GM23248 (cell line): ENCODE measurements at places on chromosomes 2 and 18. TPM values are rescaled to one million over a fixed set of nuclear protein-coding genes. Genes with fewer than 3 reads are reported as not detected.

- no peaks in the 10 kb centered on the region for H3K4me1 ChIP-seq
- no peak overlapping the region for H3K27ac ChIP-seq
- no peaks in the 10 kb centered on the region for H3K36me3 ChIP-seq
- H3K27me3 ChIP-seq: peaks cover 19% of the 10 kb centered on the region; the same call in 1 of the 2 replicates
- DNase-seq: peak; percentile 62
- H3K4me3 ChIP-seq: no peak overlapping the region
Observed at GRCh38 chr2:70570041-70570661, 16.5 kb upstream of the TGFA start.

The GKN2 gene
- not detected in 2 replicates for total RNA-seq

The UCN gene
- total RNA-seq: not detected in 2 replicates

The UGT1A5 gene
- total RNA-seq: not detected in 2 replicates

DNA sequence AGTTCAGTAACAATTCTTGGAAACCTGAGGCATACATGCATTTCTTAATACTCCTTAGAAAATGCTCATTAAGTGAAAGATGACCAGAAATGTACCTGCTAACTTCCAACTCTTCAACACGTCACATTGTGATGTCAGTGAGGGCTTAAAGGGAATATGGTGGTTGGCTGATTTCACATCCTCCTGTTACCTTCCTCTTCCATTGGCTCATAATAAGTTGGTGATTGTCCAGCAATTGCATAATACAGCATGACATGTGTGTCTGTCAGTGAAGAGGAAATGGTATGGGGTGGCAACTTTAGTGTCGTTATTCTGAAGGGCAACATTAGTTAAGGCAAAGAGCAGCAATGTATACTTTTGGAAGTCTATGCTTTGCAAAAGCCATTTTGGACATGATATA lies 26.0 kb downstream of the PLEK start:
- DNase-seq: no peak
- no peak overlapping the region for H3K27ac ChIP-seq
- H3K4me3 ChIP-seq: no peak overlapping the region
- H3K27me3 ChIP-seq: peaks cover 5% of the 10 kb centered on the region
- no peaks in the 10 kb centered on the region for H3K36me3 ChIP-seq

- DNase-seq: no peak
- no peaks in the 10 kb centered on the region for H3K4me1 ChIP-seq
- H3K27ac ChIP-seq: no peak overlapping the region
- no peak overlapping the region for H3K4me3 ChIP-seq
Observed at GRCh38 chr2:88885275-88885674, 193.8 kb downstream of the RPIA start.

DNA sequence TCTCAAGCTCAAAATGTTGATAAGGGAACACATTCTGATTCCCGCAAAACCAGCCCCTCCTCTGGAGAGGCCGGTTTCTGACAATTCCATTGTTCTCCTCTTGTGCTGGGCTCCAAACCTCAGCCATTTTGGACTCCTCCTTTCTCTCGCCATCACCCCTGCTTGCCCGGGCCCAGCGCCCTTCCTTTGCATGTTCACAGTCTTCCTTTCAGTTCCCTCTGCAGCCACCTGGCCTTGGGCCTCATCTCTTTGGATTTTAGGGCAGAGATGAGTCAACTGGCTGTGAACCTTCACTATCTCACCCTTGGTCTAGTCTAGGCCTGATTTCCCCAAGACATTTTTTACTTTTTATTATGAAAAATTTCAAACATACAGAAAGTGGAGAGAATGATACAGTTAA lies 155.9 kb upstream of the MAP3K20 start:
- H3K27ac ChIP-seq: no peak overlapping the region
- H3K4me1 ChIP-seq: no peaks in the 10 kb centered on the region
- no peak for DNase-seq
- H3K27me3 ChIP-seq: no peaks in the 10 kb centered on the region
- H3K4me3 ChIP-seq: no peak overlapping the region
- H3K36me3 ChIP-seq: no peaks in the 10 kb centered on the region

The SF3B6 gene
- 101 and 129 TPM in 2 replicates for total RNA-seq

The AGPS gene
- 32.6 and 36.7 TPM in 2 replicates for total RNA-seq

GRCh38 chr2:96340493-96341414 lies 5.2 kb downstream of the NCAPH start:
- no peaks in the 10 kb centered on the region for H3K36me3 ChIP-seq
- DNase-seq: peak; percentile 27
- no peaks in the 10 kb centered on the region for H3K4me1 ChIP-seq

The PDE1A gene
- 1.9 and 16.3 TPM in 2 replicates for total RNA-seq

DNA sequence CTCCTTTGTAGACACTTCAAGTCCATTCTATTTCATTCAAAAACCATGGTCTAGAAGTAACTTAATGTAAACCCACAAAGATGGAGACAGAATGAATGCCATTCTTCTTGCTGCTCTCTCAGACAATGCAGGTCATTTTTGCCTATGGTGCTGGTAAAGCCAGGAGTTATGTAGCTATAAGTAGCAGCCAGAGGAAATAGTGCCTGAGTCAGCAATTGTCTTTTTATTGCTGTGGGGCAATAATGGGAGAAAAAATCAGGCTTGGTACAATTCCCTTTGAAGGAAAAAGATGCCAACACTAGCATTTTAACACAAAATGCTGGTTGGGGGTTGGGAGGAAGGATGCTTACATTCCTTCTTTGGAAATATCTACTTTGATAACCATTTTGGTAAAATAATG lies 43.5 kb downstream of the SCN1A start:
- H3K4me3 ChIP-seq: no peak overlapping the region
- no peak overlapping the region for H3K27ac ChIP-seq
- H3K36me3 ChIP-seq: no peaks in the 10 kb centered on the region

- peaks cover 17% of the 10 kb centered on the region; the same call in 1 of the 2 replicates for H3K4me1 ChIP-seq
- H3K27ac ChIP-seq: no peak overlapping the region
- peak; percentile 14 for DNase-seq
- no peaks in the 10 kb centered on the region for H3K36me3 ChIP-seq
- no peaks in the 10 kb centered on the region for H3K27me3 ChIP-seq
- no peak overlapping the region for H3K4me3 ChIP-seq
Observed at GRCh38 chr2:18403921-18404522, 156.4 kb downstream of the RDH14 start.

GRCh38 chr2:120619579-120619978 lies 116.1 kb upstream of the GLI2 start:
- H3K4me3 ChIP-seq: no peak overlapping the region
- no peaks in the 10 kb centered on the region for H3K36me3 ChIP-seq
- no peak for DNase-seq
- peak overlapping the region; percentile 78 for H3K27ac ChIP-seq
- H3K4me1 ChIP-seq: peaks cover 23% of the 10 kb centered on the region

The EFEMP1 gene
- total RNA-seq: 1,343 and 1,498 TPM in 2 replicates

The C2orf42 gene
- total RNA-seq: 23.2 and 25.5 TPM in 2 replicates

DNA sequence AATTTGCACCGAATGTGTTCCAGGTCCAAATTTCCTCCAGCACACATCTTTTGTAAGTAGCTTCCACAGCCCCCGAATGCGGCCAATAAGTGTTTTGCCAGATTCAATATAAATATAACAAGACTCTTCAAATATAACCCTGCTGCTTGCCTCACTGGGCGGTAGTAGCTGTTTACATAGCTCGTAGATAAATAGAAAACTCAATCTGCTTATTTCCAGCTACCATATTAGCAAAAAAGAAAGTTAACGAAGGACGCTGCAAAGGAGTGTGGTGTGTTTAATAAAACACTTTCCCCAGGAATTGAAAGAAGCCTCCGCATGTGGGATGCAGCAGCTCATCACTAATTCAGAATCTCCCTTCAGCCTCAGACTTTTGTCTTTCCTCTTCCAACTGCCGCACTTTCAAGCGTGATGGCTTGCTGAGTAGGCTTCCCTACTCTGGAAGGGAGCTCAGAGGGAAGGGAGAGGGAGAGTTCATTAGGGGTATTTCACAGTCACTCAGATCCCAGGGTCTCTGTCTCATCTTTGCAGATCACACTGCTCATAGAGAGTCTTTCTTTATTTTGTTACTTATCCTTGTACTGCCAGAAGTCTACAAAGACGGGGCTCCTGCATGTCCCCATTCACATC lies 367.0 kb downstream of the RND3 start:
- H3K4me1 ChIP-seq: peaks cover 24% of the 10 kb centered on the region
- no peak overlapping the region for H3K4me3 ChIP-seq
- H3K27me3 ChIP-seq: no peaks in the 10 kb centered on the region
- H3K36me3 ChIP-seq: no peaks in the 10 kb centered on the region
- H3K27ac ChIP-seq: no peak overlapping the region

DNA sequence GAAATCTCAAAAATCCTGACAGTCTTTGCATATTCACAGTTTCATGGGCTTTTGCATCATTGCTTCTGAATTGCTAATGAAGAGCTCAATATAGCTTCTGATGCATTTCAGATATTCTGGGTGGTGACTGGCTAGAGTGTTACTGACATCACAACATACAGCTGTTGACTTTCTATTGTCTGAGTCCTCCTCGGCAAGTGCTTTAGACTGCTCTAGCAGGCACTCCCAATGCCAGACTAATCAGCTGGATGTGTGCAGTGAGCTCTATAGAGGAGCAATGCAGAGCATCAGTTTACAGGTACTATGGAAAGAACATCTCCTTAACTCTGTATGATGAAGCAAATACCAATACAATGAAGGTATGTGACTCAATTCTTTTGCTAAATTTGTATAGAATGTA lies 54.9 kb downstream of the R3HDM1 start:
- H3K27ac ChIP-seq: no peak overlapping the region
- no peaks in the 10 kb centered on the region for H3K4me1 ChIP-seq
- no peaks in the 10 kb centered on the region for H3K36me3 ChIP-seq
- H3K27me3 ChIP-seq: no peaks in the 10 kb centered on the region

- peak; percentile 61 for DNase-seq
- no peaks in the 10 kb centered on the region for H3K27me3 ChIP-seq
- H3K36me3 ChIP-seq: peaks cover 30% of the 10 kb centered on the region
- H3K4me3 ChIP-seq: 0 out of 2 replicates have a peak overlapping the region, but pooled peaks have one; percentile 87
Observed at GRCh38 chr18:48944634-48945033, 6.1 kb downstream of the SMAD7 start.

The RAB27B gene
- total RNA-seq: 0.13 and 0.54 TPM in 2 replicates

DNA sequence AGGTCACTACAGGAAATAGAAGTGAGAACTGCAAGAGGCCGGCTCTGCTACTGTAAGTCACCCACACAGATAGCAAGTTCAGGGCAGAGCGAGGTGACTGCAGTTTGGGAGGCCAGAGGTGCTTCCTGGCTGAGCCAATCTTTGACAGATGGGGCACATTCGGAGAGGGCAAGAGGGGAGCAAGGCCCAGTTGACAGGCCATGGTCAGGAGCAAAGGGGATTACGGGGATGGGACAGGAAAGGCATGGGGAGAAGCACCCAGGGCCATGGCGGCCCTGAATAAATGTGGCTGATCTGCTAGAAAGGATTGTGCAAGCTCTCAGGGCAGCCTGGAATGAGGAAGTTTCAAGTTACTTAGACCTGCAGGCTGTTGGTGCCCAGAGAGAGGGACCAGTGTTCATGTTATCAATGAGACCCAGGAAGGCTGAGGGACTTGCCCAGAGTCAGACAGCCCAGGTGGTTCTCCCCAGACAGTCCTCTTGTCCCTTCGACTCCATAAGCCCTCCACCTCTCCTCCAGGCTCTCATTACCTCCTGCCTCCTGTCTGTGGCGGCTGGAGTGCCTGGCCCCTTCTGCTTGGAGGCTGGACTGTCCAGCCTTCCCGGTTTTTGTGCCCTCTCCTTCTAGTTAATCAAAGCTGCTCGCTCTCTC lies 123.3 kb downstream of the CTIF start:
- peak; percentile 63 for DNase-seq
- H3K4me1 ChIP-seq: peaks cover 31% of the 10 kb centered on the region
- no peak overlapping the region for H3K27ac ChIP-seq
- peaks cover 14% of the 10 kb centered on the region for H3K36me3 ChIP-seq
- H3K27me3 ChIP-seq: no peaks in the 10 kb centered on the region

The SCN2A gene
- total RNA-seq: 1.1 and 2.2 TPM in 2 replicates

GRCh38 chr2:38474715-38475566 lies 97.9 kb upstream of the ATL2 start:
- no peaks in the 10 kb centered on the region for H3K4me1 ChIP-seq
- DNase-seq: no peak
- H3K36me3 ChIP-seq: no peaks in the 10 kb centered on the region
- H3K27ac ChIP-seq: no peak overlapping the region
- H3K4me3 ChIP-seq: no peak overlapping the region
- H3K27me3 ChIP-seq: peaks cover 45% of the 10 kb centered on the region

GRCh38 chr2:26537069-26537825 lies 59.3 kb upstream of the OTOF start:
- peaks cover 21% of the 10 kb centered on the region for H3K27me3 ChIP-seq
- no peak for DNase-seq
- H3K36me3 ChIP-seq: no peaks in the 10 kb centered on the region
- H3K4me3 ChIP-seq: no peak overlapping the region

- peaks cover 6% of the 10 kb centered on the region; the same call in 1 of the 2 replicates for H3K4me1 ChIP-seq
- no peaks in the 10 kb centered on the region for H3K36me3 ChIP-seq
- H3K27ac ChIP-seq: no peak overlapping the region
- H3K4me3 ChIP-seq: no peak overlapping the region
Observed at GRCh38 chr18:36392164-36392978, 94.9 kb downstream of the FHOD3 start.

- peak overlapping the region; percentile 57 for H3K4me3 ChIP-seq
- H3K27ac ChIP-seq: peak overlapping the region; percentile 80
- no peaks in the 10 kb centered on the region for H3K27me3 ChIP-seq
Observed at GRCh38 chr18:70132999-70133398, 72.5 kb downstream of the RTTN start.

- H3K4me3 ChIP-seq: no peak overlapping the region
- H3K36me3 ChIP-seq: no peaks in the 10 kb centered on the region
- H3K27me3 ChIP-seq: no peaks in the 10 kb centered on the region
- DNase-seq: peak; percentile 42
Observed at GRCh38 chr2:189302274-189302948, 122.8 kb upstream of the COL5A2 start.
